ENCODE measurements at places on chromosomes 7 and 10. TPM values are rescaled to one million over a fixed set of nuclear protein-coding genes. Genes with fewer than 3 reads are reported as not detected.

CTBP2 gene
- total RNA-seq: 95.4 TPM

CFAP70 gene
- total RNA-seq: 1.3 TPM

ARHGEF35 gene
- total RNA-seq: 2.8 TPM

NEUROG3 gene
- total RNA-seq: not detected

NRCAM gene
- total RNA-seq: 3.4 TPM

GRID2IP gene
- total RNA-seq: not detected

ASZ1 gene
- total RNA-seq: not detected

CPXM2 gene
- total RNA-seq: 16.8 TPM

ZNF425 gene
- total RNA-seq: 2.6 TPM

GNAI1 gene
- 46.1 TPM for total RNA-seq

GOLGA7B gene
- total RNA-seq: under 0.01 TPM

FAM24B gene
- total RNA-seq: 1.9 TPM

GTF2IRD2 gene
- total RNA-seq: 17.8 TPM

ZC3HAV1L gene
- total RNA-seq: 20.3 TPM

SLC18A3 gene
- total RNA-seq: not detected

MEPCE gene
- 34.2 TPM for total RNA-seq

MYL10 gene
- total RNA-seq: not detected

SLC16A12 gene
- not detected for total RNA-seq

MACROH2A2 gene
- 11.8 TPM for total RNA-seq

AKR1C4 gene
- not detected for total RNA-seq

TUBAL3 gene
- total RNA-seq: not detected

GSAP gene
- total RNA-seq: 1.8 TPM

SPDYE2 gene
- total RNA-seq: not detected

RPEL1 gene
- not detected for total RNA-seq

CYP3A5 gene
- 0.32 TPM for total RNA-seq

CACNB2 gene
- total RNA-seq: 0.73 TPM

SYT15B gene
- not detected for total RNA-seq

UPK3B gene
- 0.81 TPM for total RNA-seq

GNAT3 gene
- total RNA-seq: not detected

LRRC18 gene
- total RNA-seq: not detected

EBF3 gene
- 2.7 TPM for total RNA-seq

OR13A1 gene
- total RNA-seq: not detected

VWA2 gene
- total RNA-seq: 0.16 TPM

KCNH2 gene
- total RNA-seq: not detected

SFRP5 gene
- total RNA-seq: not detected

SFMBT2 gene
- total RNA-seq: under 0.01 TPM

KIF11 gene
- 5.2 TPM for total RNA-seq

SEMA4G gene
- total RNA-seq: 1.8 TPM

TAS2R5 gene
- 0.24 TPM for total RNA-seq

SFTPA1 gene
- not detected for total RNA-seq

STEAP4 gene
- total RNA-seq: 1.8 TPM

IL15RA gene
- 3.0 TPM for total RNA-seq

APBB1IP gene
- total RNA-seq: 5.2 TPM

VCL gene
- total RNA-seq: 577 TPM

OR2A1 gene
- 0.12 TPM for total RNA-seq

FAM25A gene
- total RNA-seq: not detected

SUV39H2 gene
- total RNA-seq: 8.6 TPM

EBLN1 gene
- not detected for total RNA-seq

CAMK1D gene
- total RNA-seq: 1.6 TPM

FAM180A gene
- total RNA-seq: 34.4 TPM

IFIT1B gene
- under 0.01 TPM for total RNA-seq

TLX1 gene
- total RNA-seq: not detected

LRRC4 gene
- total RNA-seq: 0.12 TPM

CABCOCO1 gene
- total RNA-seq: 8.3 TPM

HOXA6 gene
- not detected for total RNA-seq
